H7 (cell line): ENCODE measurements at places on chromosomes 16 and 17. TPM values are rescaled to one million over a fixed set of nuclear protein-coding genes. Genes with fewer than 3 reads are reported as not detected.
A peak's percentile ranks its signal among the peaks of the same experiment; 100 is the strongest.

Gene TP53TG3B
- not detected in 2 replicates for total RNA-seq

DNA sequence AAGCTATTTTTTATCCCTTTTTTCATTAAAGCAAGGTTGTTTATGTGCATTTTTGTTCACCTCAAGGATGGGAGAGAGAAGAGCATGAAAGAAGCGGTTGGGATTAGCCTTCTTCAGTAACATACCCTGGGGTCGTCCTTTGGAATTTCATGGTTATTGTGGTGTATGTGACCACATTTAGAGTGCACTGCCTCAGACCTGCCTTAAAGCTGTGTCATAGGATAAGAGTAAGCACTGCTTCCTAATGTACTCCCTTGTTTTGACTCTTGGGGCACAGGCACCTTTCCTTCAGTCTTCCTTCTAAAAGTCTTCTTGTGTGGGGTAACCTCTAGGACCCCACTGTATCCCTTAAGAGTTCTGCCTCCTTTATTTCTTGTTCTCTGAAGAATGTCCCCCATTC, 28.9 kb downstream of the TNRC6A start:
- no peak for DNase-seq

DNA sequence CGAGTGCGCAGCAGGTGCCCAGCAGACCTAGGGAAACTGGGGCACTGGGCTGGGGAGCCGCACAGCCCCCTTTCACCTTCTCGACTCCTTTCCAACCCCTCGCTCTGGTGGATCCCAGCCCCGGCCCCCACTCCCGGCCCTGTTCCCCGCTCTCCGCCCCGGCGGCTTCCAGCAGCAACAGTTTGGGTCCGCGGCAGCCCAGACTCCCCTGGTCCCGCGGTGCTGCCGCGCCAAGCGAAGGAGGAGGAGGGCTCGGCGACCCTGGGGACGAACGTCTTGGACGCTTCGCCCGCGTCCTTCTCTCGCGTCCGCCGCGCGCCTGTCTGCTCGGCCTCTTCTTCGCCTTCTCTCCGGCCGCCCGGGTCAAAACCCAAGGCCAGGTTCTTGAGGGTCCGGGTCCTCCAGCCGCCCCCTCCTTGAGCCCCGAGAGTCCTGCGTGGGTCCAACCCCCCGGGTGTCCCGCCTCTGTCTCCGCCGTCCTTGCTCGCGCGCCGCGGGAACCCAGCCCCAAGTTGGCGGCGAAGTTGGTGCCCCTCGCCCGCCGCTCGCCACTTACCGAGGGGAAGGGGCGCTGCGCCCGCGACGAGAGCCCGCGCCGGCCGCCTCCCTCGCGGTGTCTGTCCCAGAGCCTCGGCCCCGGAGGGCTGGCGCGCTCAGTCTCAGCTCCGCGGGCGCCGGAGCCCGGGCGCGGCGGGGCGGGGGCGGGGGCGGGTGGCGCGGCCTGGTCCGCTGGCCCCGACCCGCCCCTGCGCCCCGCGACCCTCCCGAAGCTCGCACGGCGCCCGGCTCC, 1.4 kb upstream of the GRIN2C start:
- peak; percentile 88 for DNase-seq

GRCh38 chr16:8645831-8646230, 24.3 kb downstream of the METTL22 start:
- no peak for DNase-seq

DNA sequence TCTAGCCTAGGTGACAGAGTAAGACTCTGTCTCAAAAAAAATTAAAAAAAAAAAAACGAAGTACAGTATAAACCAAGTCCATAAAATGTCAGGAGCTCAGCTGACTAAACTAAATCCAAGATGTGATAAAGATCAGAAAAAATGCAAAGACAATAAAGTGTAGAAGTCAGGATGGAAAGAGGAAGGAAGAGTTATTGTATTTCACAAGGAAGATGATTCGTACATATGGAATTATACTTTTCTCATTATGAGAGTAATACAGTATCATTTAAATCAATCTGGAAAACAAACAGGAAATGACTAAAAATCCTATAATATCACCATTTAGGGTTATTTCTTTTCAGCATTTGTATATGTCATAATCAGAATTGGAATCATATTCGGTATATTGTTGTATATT, 11.4 kb upstream of the APOH start:
- no peak for DNase-seq
